Stimulated activated CD4-positive, alpha-beta T cell treated with anti-CD3 and anti-CD28 coated beads, Interleukin-2, amount 100 ng/mL, for 48 hours (primary cell): ENCODE measurements at places on chromosomes 6 and 20.

DNA sequence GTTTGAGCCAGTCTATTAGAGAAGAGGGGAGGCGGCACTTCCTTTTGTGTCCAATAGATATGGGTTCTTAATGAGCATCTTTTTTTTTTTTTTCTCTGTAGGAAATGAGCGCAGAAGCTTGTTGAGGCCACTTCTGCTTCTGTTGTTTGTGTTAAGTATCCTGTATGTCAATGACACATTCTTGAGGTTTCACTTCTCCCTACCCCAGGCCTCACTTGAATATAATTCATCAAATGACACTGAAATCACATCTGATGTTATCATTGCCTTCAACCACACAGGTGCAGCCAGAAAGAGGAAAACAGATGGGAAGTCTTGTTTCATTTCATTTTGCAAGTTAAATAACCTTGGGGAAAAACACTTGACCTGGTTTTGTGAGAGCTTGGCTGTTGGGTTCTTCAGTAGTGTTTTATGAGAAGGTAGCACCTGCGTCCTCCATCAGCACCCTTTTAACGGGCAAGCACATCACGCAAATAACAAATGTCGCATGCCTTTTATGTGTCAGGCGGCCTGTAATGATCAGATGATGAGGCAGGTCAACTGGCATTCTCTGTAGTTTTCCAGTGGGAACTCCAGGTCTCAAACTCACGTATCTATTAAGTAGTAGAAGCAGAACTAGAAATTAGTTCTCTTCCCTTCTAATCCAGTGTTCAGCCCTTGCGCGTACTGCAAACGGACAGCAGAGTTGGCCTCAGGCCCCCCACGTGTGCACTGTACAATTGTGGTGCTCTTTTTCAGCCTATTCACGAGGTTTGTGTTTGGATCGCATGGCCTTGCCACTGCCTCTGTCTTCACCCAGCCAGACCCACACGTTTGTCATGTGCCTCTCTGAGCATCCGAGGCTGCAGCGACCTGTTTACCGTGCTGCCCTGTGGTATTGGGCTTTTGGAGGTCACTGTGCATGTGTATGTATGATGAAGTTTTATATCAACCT is 23.5 kb downstream of the PLEKHG1 start:
- DNase-seq: no peak

GRCh38 chr6:55047451-55048044 is 126.8 kb upstream of the HCRTR2 start:
- DNase-seq: no peak

DNA sequence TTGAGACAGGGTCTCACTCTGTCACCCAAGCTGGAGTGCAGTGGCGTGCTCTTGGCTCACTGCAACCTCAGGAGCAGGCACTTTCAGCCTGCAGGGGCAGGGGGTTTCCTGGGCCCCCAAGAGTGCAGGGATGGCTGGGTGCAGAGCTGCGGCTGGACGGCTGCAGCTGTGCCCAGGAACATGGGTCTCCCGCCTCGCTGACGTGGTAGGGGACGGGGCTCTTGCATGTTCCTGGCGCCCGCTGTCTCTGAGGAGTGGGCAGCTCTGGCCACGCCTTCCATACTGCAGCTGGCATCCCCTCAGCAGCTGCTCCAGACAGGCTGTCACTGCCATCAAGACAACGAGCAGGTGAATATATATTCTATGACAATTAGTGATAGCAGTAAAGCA is 2.2 kb upstream of the DEK start:
- no peak for DNase-seq

- DNase-seq: no peak
Measured at GRCh38 chr20:25017257-25017803, 24.8 kb upstream of the APMAP start.

DNA sequence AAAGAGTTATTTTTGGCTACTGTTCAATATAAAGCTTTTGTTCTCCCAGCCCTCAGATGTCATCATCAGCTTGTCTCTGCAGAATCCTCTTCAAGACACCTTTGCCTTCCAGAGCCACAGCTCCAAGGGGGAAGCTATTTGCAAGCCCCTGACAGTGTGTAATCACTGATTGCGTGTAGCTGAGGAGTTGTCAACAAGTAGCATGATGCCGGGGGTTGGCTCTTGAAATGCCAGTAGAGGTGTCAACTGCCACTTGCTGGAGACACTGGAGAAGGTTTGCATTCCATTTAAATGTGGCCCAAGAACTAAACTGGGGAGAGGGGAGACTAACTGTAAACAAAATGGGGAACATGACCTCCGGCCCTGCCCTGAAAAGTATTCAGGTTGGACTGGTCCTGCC is 44.3 kb upstream of the PDYN start:
- DNase-seq: no peak
